Aorta (tissue), 5 donors: ENCODE measurements at places on chromosomes 2 and 18.

GRCh38 chr2:224121406-224122067, 82.5 kb upstream of the SERPINE2 start:
- DNase-seq, result no peak

DNA sequence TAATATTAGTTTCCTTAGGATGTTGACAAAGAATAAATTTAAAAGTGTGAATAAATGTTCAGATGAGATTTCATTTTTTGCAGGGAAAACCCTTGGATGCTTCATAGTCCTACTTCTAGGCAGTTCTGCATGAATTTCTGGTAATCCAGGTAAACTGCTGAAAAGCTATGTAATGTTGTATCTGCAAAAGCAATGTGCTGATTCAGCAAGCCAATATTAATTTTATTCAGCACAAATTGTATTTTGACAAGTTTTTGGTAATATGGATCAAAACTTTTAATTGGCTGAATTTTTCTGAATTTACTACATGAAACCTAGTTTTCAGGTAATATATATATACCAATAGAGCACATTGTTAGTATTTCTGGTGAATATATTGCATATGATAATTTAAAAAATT, 17.8 kb upstream of the RBBP8 start:
- DNase-seq, result no peak

DNA sequence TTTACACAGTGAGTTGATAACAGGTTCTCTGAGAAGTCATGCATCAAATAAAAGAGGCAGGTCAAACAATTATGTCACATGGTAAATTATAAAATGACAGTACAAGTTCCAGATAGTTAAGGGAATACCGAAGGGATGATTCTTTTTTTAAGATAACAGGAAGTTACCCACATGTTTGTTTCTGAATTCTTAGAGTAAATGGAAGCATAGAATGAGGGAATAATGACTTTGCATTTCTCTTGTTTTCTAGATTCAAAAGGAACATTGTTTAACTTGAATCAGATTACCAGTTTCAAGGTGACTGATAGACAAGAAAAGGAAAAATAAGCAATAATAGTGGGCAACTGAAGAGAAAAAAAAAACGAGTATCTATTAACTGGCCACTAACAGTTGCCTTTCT, 124.5 kb downstream of the MIB1 start:
- no peak for DNase-seq

DNA sequence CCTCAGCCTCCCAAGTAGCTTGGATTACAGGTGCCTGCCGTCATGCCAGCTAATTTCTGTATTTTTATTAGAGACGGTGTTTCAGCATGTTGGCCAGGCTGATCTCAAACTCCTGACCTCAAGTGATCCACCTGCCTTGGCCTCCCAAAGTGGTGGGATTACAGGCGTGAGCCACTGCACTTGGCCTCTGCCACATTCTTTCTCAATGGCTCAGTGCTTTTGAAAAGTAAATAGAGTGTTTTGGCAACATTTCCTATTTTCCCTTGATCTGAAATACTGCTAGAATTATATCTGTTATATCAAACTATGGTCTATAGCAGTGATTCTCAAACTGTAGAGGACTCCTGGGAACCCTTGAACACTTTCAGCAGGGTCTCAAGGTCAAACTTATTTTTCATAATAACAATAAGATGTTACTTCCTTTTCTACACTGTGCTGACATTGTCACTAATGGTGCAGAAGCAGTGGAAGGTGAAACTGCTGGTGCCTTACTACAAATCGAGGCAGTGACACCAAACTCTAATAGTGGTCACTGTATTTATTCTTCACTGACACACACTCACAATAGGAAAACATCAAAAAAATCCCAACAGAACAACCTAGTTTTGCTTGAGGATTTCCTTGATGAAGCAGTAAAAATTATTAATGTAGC, 10.6 kb downstream of the DAW1 start:
- no peak for DNase-seq

- DNase-seq, result peak; percentile 86
Measured at GRCh38 chr18:57819671-57820460, 16.8 kb upstream of the ATP8B1 start.

DNA sequence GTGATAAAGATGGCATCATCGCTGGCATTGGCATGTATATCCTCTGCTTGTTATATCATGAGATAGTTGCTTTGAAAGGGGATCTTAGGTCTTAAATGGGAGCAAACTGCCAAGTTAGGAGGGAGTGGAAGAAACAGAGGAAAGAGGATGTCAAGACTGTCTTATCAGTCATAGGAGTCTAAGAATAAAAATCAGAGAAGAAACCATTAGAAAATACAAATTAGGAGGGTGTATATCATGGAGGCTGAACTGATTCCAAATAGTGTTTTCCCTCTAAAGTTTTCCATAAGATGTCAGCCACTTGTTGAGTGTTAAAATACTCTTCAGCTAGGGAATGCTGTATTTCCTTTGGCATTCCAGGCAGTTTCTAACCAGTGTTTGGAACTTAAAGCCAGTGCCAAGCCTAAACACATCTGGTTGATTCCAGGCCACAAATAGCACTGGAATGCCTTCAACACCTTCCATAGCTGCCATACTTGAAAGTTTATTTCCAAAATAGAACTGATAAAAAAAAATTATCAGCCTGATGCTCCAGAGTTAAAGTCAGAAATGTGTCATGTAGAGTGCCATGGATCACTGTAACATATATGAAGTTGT, 129.4 kb downstream of the ZEB2 start:
- DNase-seq, result no peak

GRCh38 chr18:35842536-35842935, 129.9 kb upstream of the RMP24 start:
- no peak for DNase-seq

DNA sequence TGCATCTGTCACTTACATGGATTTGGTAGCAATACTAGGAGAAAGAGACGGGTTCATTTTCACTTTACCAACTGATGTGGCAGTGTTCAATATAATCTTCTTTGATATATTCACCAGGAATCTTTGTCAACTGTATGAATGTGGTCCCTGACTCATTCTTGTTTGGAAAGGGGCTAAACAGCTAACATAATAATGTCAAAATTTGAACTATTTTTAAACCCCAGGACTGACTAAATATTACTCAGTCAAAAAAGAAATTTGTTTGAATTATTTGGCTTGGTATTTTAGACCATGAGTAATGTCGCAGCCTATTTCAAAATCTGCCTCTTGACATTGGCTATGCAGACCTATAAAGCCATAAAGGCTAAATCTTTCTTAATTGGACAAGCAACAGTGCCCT, 413.7 kb upstream of the RGPD4 start:
- no peak for DNase-seq

GRCh38 chr2:19380532-19380931, 22.1 kb upstream of the OSR1 start:
- no peak for DNase-seq

- no peak for DNase-seq
Measured at GRCh38 chr2:5766561-5766960, 74.4 kb downstream of the SOX11 start.

- DNase-seq, result peak; percentile 72
Measured at GRCh38 chr2:20093263-20094141, 42.1 kb upstream of the LAPTM4A start.

GRCh38 chr2:232353660-232354059, 24.9 kb upstream of the ALPP start:
- no peak for DNase-seq

DNA sequence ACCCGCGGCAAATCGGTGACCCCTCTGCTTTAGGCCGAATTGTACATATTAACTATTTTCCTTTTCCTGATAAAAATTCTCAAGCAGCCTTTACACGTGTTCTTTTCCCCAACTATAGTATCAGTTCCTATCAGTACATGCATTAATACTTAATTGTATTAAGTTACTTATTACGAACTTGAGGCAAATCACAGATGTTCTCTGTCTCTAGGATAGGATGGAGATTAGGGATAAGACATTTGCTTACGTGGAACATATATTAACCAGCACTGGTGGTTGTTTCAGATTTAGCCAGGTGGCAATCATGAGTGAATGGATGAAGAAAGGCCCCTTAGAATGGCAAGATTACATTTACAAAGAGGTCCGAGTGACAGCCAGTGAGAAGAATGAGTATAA, 675 bp downstream of the GEMIN6 start:
- no peak for DNase-seq

DNA sequence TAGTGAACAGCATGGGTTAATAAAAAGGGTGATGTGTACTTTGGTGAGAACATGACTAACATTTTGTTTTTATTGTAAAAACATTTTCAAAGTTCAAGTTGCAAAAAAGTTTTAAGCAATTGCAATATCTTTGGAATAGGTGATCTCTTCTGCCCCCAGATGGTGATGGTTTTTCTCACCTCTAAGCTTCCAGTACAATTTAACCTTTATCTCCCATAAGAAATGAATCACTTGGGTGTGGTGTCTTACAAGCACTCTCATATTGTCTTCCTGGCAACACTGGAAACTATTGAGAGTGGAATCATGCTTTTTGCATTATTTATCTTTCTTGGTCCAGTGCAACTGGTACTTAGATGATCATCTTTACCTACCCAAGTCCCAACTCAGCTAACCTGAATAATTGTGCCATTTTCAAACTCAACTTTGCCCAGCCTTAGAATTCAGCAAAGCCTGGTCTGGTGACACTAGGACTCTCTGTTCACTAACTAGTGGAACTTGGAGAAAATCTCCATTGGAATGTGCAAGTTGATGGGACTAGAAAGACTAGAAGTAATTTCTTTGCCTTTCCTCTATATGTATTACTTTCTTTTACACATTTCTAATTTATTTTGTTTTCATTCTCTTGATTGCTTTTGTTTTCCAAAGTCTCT, 964.7 kb upstream of the ZEB2 start:
- no peak for DNase-seq

DNA sequence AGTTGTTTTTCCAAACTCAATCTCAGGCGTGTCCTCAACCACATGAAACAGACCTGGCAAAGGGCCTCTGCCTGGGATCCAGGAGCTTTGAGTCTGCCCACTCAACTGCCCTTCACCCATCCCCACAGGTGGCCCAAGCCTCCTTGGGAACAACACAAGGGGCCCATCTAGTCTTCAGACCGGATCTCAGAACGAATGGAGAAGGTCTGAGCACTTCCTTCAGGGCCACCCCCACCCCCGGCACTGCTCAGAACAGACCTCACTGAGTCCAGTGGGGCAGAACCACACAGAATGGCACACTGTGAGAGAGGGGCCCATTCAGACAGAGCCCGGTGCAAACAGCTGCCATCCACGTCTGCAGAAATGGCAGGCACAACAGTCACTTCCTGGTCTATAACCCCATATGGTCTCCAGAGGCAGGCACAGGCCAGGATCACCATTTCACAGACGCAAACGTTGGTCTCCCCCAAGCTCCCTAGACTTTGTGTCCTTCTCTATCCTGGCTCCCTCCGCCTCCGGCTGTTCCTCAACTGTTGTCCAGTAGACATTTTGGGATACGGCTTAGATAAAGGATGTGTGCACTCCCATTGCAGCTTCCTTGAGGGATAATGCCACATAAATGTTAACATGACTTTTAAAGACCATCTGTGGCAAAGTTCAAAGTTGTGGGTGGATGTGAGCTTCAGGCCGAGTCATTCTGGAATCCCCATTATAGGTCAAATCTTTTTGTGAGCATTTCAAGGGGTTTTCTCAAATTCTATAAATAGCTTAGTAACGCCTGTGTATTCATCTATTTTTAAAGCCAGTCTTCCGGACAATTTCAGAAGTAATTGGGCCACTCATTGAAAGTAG, 149.7 kb downstream of the SMAD7 start:
- DNase-seq, result peak; percentile 62

GRCh38 chr2:105324101-105324500, 5.4 kb downstream of the TGFBRAP1 start:
- DNase-seq, result no peak

GRCh38 chr2:119407430-119408220, 24.0 kb upstream of the TMEM37 start:
- DNase-seq, result no peak

DNA sequence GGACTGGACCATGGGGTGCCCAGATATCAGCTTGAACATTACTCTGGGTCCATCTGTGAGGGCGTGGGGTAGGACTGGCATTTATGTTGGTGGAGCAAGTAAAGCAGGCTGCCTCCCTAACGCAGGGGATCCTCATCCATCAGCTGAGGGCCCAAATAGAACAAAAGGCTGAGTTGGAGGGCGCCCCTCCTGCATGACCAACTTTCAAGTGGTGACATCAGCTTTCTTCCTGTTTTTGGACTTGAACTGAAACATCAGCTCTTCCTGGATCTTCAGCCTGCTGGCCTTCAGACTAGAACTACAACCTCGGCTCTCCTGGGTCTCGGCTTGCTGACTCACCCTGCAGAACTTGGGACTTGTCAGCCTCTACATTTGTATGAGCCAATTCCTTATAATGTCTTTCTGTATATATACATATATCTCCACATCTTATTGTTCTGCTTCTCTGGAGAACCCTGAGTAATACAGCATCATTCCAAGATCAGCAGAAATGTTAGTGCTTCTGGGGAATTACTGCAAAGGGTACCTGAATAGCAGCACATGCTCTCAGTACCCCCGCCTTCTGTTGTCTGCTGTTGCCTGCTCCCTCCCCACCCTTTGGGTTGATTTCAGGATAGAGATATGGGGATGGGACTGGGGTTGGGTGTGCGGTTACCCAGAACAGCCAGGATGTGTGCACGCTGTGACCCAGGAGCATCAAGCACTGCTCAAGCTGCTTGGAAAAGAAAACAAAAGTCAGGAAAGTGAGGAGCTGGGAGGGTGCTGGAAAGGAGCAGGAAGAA, 20.0 kb downstream of the TMEM127 start:
- DNase-seq, result peak; percentile 75

DNA sequence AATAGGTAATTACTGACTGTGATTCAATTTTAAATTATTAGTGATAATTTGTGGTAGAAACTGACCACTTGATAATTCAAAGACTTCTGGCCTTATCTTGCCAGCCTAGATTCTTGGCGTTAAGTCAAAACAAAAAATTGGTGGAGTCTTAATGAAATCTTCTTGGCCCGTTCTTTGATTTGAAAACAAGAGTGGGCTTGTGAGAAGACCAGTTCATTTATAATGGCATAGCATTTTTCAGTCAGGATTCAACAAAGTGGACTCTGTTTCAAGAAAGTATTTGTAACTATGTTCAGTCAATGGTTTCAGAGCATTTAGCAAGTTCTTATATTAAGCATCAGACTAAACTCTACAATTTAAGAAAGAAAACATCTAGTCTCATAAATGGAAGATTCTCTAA, 26.0 kb downstream of the ITGA4 start:
- DNase-seq, result no peak

DNA sequence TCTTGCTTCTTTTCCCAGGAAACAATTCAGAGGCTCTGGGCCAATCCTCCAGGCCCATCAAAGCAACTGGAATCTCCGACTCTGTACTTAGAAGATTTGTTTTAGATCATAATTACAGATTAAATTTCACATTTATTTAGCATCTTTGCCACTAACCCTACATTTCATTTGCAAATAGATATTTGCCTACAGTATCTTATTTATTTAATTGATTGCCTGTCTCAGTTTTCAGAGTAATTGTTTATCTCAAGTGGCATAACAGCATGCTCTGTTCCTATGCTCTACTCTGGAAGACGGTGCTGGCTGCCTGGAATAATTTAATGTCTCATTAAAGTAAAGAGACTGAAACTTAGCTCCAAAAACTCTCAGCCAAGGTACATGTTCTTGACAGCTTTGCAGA, 213.4 kb downstream of the HNMT start:
- no peak for DNase-seq
